GM23248 (cell line): ENCODE measurements at places on chromosomes 6 and 20. TPM values are rescaled to one million over a fixed set of nuclear protein-coding genes. Genes with fewer than 3 reads are reported as not detected.
A peak's percentile ranks its signal among the peaks of the same experiment; 100 is the strongest.

- DNase-seq, result no peak
Measured at GRCh38 chr6:56913285-56914074, 41.4 kb upstream of the BEND6 start.

DNA sequence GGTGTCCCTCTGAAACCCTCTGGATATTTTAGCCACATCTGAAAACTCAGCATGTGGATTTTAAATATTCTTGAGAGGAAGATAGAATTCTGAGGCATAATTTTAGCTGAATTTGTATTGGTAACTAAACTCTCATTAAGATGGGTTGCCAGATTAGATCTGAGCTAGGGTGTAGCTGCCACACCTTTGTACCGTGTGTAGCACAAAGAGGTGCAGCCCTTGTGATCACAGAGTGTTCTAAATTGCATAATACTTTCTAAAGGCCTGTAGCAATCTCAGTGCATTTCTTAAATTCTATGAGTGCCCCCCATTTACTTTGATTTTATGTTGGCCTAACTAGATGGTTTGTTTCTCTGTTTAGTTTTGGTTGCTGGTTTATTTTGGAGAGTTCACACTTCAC is 53.0 kb downstream of the FLRT3 start:
- no peak for DNase-seq

The ELOVL4 gene
- polyA plus RNA-seq, result 12.5 TPM in 2 replicates

DNA sequence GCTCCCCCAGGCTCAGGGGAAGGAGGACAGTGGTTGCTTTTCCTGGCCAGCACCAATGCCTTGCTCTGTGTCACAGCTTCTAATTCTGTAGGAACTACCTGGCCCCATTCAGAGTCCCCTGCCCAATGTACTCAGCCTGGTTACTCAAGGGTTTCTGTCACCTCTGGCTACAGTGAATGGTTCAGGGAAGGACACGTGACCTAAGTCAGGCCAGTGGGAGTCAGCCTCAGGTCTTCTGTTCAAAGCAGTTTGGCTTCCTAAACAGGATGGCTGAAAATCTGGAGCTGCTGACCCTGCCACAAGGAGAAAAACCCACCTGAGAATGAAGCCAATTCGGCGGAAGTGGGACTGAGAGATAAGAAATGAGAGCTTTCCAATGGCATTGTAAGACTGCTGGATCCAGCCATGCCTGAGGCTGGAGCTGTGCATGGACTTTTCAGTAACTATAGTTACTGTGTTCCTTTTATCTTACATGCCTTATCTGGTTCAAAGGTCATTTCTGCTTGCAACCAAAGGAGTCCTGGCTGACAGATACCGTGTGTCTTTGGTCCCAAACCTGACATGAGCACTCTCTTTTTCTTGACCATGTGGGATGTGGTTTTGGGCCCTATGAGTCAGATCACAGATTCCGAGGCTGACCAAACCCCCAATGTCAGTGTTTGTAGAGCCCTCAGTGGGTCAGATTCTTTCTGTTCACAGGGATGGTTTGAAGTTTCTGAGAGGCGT is 104.3 kb downstream of the SULF2 start:
- DNase-seq, result no peak

DNA sequence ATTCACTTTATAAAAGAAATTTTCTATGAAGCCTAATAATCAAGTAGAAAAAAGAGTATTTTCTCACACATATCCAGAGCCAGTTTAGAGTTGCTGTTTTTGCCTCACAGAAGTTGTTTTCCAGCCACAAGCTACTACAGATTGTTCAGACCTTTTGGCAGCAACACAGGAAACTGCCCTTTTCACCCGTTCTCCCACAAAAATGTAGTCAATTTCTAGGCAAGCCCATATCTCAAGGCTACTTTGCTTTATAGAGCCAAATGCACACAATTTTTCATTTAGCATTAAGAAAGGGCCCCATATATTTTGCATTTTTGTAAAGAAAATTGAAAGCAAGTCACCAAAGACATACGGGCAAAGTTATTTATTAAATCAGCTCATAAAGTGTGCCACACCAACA is 49.5 kb downstream of the EPB41L2 start:
- peak; percentile 84 for DNase-seq

The OPN5 gene
- polyA plus RNA-seq, result not detected in 2 replicates

The RAD21L1 gene
- polyA plus RNA-seq, result 0.16 TPM in 2 replicates

DNA sequence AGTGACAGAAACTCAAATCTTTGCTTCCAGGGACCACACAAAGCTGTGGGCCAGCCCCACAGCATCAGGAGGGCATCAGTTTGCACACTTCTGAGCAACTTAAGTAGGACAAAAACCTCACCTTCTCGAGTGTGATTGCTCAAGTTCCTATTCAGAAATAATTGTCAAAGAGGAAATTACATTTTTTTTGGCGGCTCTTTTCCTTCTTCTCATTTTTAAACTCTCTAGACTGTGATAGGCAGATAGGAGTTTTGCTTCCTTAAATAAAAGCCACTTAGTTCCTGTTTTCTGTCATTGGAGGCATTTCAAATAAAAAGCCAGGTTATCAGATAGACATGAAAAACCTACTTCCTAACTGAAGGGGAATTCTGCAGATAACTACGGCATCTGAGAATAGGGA is 11.2 kb upstream of the TAGAP start:
- no peak for DNase-seq

The OVOL2 gene
- not detected in 2 replicates for polyA plus RNA-seq

GRCh38 chr6:33407132-33407718 is 3.6 kb upstream of the PHF1 start:
- peak; percentile 79 for DNase-seq

GRCh38 chr6:31158863-31159855 is 770 bp downstream of the TCF19 start:
- peak; percentile 52 for DNase-seq

The SLC17A9 gene
- polyA plus RNA-seq, result 17.7 and 23.2 TPM in 2 replicates
